RPMI8226 (cell line): ENCODE measurements at places on chromosomes 6 and 20.
A peak's percentile ranks its signal among the peaks of the same experiment; 100 is the strongest.

DNA sequence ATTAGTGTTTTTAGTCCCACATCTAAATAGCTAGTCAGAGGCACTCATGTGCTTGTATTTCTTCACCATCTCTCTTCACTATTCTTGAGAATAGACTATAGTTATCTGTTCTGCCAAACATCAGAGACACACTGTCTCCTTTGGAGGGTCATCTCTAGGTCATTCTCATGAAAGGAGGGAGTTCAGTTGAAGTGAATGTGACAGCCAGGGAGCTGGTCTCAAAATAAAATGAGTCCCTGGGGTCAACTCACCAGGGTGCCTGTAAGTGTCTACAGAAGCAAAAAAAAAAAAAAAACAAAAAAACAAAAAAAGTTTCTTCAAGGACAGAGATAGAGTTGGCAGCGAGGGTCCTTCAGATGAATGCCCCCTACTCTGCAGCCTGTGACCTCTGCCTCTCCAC, 171.0 kb downstream of the ID4 start:
- DNase-seq: no peak

- peak; percentile 21 for DNase-seq
These were observed 61.7 kb downstream of the E2F3 start for GRCh38 chr6:20463396-20463795.

- no peak for DNase-seq
These were observed 19.8 kb upstream of the VSTM2L start for GRCh38 chr20:37882961-37883712.

DNA sequence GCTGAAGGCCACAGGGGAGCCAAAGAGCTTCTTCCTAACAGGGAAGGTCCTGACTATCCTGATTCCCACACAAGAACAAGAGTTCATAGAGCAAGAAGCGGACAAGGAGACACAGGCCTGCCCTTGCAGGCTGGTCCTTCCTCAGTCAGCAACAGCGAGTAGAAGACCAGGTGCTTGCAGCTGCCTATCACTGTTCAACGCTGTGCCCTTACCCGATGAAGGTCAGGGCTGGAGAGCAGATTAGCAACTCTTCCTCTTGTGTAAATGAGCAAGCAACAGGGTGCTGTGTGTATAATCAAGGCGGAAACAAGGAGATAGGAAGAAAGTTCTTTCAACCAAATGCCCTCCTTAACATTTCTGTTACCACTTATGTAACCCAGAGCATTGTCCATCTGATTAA, 115.3 kb upstream of the SPACA1 start:
- DNase-seq: no peak

DNA sequence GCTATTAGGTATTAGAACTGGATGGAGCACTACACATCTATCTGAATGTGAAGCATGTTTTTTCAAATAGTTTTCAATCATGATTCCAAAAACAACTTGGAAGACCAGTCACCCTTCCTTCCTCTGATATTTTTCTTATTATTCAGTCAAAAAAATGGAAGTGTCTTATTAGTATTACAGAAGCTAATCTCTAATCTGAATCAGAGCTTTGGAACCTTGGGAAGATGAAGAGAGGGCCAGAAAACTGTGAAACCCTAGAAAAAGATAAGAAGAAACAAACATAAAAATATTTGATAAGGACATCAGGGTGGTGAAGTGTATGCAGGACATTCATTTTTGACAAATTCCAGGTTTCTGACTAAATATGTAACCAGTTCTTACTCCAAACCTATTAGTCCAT, 166.3 kb upstream of the PRSS16 start:
- no peak for DNase-seq

DNA sequence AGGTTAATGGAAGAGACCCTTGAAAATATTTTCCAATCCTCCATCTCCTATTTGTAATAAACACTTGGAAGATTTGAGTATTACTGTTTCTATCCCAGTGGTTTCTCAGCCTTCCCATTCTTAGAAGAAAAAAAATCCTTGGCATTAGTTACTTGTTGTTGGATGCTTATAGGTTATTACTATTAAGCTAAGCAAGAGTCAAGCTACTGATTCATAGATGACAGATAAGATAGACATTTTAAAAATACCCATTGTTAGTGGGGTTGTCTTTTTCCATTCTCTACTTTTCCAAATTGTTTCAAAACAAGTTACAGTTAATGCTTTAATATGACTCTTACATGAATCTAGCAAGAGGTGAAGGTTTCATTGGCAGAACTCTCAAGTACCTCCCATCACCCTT, 158.5 kb downstream of the HIVEP2 start:
- no peak for DNase-seq

DNA sequence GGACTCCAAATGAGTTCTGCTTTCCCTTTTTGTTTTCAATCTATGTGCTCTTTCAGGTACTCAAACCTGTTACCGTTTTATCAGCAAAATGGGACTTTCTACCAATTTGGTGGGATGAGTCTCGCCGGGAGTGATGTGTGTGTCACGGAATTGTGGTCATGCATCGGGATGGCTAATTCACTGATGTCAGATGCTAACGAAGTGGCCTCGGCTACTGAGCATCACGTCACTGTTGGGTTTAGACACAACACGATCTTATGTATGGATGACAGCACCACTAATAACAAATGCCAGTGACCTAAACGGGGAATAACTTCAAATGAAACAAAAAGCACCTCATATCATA, 1.6 kb upstream of the PCK1 start:
- DNase-seq: no peak

GRCh38 chr6:106964099-106964498, 10.4 kb downstream of the CD24 start:
- DNase-seq: no peak

DNA sequence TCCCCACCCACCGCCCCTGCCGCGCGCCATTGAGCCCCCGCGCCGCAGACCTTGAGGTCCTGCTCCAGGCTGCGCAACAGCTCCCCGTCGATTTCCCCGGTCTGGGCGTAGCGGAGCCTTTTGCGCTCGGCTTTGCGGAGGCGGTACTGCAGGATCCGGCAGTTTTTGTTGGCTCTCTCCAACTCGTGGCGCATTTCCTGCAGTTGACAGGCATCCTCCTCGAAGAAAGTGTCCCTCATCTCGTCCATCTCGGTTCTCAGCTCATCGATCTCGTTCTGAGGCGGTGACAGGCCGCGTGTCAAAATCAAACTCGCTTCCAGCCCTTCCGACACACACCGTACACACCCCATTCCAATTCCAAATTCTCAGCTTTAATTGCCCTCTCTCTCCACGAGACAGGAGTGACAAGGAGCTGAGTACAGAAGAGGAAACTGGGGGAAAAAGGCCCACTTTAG, 4.3 kb downstream of the MTCL3 start:
- DNase-seq: no peak

DNA sequence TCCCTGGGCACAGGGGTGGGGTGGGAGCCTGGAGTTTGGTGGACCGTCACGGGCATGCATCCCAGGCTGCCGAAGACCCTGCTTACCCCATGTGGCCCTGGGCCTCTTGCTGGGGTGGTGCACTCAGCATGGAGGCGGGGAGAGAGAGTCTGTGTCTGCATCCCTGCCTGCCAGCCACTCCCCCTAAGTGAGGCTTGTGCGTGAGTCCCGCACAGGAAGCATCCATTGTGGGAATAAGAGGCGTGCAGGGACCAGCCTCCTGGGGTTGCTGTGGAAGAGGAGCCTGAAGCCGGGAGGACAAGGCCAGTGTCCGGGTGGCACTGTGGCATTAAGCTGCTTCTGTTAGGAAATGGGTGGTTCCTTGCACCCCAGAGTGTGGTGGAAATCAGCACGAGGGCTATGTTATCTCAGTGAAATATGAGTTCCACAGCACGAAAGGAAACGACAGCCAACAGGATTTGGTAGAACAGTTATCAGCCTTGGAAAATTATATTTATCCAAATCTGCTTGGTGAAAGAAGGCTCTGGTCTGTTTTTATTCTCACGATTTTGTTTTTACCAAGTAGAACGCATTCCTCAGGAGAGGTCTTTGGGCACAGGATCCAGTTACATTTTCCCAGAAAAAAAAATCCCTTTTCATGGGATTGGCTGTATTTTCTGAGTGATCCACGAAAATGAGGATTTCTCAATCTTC, 35.7 kb downstream of the CDH4 start:
- no peak for DNase-seq

- no peak for DNase-seq
These were observed 18.2 kb upstream of the IL22RA2 start for GRCh38 chr6:137191670-137192069.

DNA sequence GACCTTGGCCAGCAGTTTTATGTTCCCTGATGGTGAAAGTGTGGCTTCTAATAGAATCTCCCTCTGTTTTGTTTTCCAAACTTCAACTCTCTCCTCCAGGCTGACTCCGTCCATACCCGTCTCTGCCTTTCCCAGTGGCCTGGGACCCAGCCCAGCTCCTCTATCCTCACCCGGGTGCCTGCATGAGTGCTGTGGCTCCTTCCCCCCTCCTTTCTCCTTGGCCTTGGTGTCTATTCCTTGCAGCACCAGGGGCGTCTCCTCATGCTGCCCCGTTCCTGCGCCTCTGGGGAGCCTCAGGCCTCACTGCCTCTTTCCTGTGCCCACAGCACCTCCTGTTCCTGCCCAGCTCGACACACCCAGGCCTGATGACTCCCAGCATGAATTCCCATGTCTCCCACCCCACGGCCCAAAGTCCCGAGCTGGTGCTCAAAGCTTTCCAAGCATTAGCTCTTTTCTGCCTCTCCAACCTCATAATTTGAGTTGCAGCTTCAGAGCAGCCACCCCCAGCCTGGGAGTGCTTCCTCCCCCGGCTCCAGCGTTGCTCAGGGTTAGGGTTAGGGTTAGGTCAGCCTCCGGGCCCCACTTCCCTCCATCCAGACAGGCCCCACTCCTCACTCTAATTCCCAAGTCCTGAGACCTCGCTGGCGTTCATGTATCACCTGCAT, 56.3 kb upstream of the AFDN start:
- no peak for DNase-seq
